ENCODE measurements at places on chromosomes 3 and 15. TPM values are rescaled to one million over a fixed set of nuclear protein-coding genes. Genes with fewer than 3 reads are reported as not detected.

The FANCD2OS gene
- total RNA-seq, result not detected

The TMEM42 gene
- 25.8 TPM for total RNA-seq

The PLCB2 gene
- 32.9 TPM for total RNA-seq

The CCR8 gene
- not detected for total RNA-seq

The NXPE3 gene
- 25.2 TPM for total RNA-seq

The CFAP91 gene
- total RNA-seq, result 8.5 TPM

The ZNF710 gene
- 13.7 TPM for total RNA-seq

The STRA6 gene
- total RNA-seq, result 0.27 TPM

The GLDN gene
- 18.9 TPM for total RNA-seq

The CSTA gene
- total RNA-seq, result 3.6 TPM

The PAK2 gene
- total RNA-seq, result 29.9 TPM

The ZMYND10 gene
- 0.67 TPM for total RNA-seq
